ENCODE measurements at places on chromosomes 4 and X.

DNA sequence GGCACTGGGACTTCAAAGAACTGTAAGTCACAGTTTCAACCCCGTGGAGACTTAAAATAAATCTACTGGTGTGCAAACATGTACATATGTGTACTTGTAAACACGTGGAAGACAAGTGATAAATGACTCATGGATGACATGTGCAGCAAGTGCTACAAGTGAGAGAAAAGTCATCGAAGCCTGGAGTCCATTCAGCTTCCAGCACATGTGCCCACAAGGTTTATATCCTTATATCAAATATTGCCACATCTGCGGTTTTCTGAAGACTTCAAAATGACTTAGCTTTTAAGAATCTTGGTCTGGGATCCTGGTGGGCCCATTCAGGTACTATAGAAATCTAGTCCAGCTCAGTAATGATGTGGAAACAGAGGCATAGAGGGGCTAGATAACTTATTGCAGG, 33.0 kb upstream of the TTC29 start:
- DNase-seq: peak; percentile 19

DNA sequence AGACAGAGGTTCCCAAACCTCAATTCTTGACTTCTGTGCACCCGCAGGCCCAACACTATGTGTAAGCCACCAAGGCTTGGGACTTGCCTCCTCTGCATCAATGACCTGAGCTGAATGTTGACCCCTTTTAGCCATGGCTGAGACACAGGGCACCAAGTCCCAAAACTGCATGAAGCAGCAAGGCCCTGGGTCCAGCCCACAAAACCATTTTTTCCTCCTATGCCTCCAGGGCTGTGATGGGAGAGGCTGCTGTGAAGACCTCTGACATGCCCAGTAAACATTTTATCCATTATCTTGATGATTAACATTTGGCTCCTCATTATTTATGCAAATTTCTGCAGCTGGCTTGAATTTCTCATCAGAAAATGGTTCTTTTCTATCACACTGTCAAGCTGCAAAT, 85.4 kb downstream of the ITM2A start:
- no peak for DNase-seq

GRCh38 chrX:2504706-2505332, 4.0 kb upstream of the DHRSX start:
- DNase-seq: no peak

GRCh38 chr4:81166458-81167160, 48.4 kb downstream of the PRKG2 start:
- peak; percentile 24 for DNase-seq

DNA sequence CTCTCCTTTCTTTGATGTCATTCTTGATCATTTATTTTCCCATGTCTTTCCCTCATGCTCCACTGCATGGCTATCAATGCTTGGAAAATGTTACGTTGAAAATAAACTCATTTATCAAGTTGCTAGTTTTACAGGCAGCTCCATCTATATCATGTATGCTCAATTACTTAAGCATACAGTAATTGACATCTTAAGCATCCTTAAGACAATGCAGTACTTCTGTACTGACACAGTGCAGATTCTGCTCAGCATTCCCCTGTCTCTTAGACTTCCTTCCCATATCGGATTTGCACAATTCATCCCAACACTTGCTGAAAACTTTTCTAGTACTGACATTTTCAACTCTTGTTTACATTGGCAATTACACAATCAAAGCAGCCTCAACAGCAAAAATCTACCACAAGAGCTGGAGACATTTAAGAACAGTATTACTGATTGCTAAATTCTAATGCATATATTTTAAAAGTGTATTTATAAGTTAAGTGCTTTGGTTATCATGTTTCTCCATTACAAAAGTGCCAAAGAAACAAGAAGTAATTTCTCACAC, 165.6 kb downstream of the ATP10D start:
- peak; percentile 41 for DNase-seq

DNA sequence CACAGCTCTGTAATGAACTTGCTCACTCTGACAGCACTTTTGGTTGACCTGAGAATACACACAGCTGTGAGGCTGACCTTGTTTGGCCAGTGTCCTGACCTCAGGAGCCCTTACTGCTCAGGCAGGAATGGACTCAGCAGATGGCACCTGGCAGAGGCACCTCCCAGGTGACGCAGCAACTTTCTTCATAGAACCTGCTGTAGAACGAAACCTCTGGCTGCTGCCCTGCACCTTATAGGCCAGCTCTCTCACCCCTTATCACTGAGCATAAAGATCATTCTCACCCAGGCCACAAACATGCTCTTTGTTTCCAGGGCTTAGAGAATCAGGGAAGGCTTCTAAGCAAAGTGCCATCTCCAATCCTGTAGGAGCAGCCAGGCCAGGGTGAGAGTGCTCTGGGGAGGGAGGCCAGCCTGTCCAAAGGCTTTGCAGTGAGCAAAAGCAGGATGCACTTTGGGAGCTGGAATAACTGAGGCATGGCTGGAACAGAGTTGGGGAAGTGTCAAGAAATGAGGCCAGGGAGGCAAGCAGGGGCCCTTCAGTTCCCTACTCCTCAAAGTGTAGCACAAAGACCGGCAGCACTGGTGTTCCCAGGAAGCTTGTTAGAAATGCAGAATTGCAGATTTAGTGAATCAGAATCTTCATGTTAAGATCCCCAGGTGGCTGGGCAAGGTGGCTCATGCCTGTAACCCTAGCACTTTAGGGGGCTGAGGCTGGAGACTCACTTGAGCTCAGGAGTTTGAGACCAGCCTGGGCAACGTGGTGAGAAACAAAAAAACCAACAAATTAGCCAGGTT, 13.3 kb upstream of the CENPU start:
- DNase-seq: peak; percentile 40

- peak; percentile 92 for DNase-seq
Measured at GRCh38 chrX:107654872-107655761, 26.8 kb downstream of the PRPS1 start.

- peak; percentile 79 for DNase-seq
Measured at GRCh38 chr4:6732441-6733357, 16.7 kb downstream of the BLOC1S4 start.

- no peak for DNase-seq
Measured at GRCh38 chr4:150046728-150047217, 31.5 kb upstream of the DCLK2 start.

DNA sequence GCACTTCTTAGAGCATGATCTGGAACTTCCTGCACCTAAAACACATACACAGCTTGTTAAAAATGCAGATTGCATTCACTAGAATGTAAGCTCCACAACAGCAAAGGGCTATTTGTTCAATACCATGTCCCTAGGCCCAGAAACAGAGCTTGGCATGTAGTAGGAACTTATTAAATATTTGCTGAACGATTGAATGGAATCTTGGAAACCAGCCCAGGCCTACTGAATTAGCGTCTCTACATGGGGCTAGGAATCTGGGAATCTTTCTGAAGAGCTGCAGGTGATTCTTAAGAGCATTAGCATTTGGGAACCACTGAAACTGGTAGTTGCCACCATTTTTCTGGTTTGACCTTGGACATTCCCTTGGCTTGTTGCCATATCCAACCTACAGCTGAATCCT, 234.1 kb downstream of the STIM2 start:
- no peak for DNase-seq

DNA sequence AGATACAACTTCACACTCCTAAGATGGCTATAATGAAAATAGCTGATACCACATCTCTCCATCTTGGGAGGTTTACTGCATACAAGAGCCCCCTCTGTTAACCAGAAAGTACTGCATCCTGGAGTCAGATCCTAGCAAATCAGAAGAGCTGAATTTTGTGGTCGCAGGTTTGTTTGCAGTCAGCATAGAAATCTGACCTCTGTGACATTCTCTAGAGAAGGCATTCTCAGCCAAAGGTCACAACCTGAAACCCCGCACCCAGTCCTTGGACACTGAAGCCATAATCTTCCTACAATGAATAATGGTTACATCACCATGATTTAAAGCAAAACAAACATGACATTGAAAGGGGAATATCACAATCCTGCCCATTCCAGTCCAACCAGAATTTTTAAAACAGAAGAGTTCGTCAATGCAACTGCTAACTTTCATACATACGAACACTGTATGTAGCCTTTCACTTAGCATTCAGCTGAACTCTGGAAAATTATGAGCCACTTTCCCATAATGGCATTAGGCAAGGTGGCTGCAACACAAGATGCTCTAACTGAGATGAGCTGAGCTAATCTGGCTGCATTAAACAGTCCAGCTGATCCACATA, 17.6 kb downstream of the HS6ST2 start:
- no peak for DNase-seq

DNA sequence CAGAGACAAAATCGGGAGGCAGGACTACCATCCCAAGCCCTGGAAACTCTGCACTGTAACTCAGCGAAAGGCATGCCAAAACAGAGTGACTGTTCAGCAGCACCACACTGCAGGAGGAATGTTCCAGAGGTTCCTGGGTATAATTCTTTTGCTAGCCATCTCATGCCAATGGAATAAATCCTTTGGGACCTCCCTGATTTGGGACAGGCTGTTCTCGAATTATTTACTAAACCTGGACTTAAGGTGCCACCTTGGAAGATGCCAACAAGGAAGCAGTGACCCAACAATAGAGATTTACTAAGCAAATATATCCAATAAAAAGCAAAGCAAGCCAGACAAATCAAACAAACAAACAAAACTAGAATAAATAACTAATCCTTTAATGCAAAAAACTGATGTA, 9.3 kb downstream of the AADAT start:
- DNase-seq: peak; percentile 12

- DNase-seq: no peak
Measured at GRCh38 chr4:124740501-124740900, 28.0 kb upstream of the ANKRD50 start.

GRCh38 chrX:56783450-56783831, 54.4 kb downstream of the NBDY start:
- no peak for DNase-seq
